Renal cortical epithelial cell (primary cell): ENCODE measurements at places on chromosomes 2 and 18.

- DNase-seq, result no peak
Observed at GRCh38 chr2:10169053-10169578, 46.6 kb downstream of the RRM2 start.

DNA sequence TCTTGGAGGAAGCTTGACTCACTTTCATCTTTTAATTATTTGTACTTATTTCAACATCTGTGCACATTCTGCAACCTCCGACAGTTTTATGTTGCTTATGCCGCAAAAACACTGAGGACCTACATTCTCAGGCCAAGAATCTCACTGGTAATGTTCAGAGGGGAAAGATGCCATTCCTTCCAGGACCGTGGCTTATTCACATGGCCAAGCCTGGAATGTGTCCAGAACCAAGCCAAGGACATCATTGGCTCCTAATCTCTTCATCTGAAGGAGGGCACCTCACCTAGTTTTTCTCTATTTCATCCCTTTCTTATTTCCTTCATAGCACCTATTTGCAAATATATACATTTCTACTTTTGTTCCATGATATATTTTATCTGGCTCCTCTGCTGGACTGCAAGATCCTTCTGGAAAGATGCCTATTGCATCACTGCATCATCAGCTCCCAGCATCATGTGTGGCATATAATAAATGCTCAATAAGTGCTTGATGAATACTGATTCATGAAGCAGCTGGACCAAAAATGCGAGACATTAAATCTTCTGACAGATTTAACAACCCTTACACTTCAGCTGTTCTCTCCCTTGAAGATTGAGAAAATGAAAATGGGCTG lies 377.1 kb downstream of the TNS1 start:
- DNase-seq, result no peak

- no peak for DNase-seq
Observed at GRCh38 chr18:10319914-10320600, 134.4 kb upstream of the APCDD1 start.

GRCh38 chr18:60092073-60092472 lies 192.3 kb downstream of the PMAIP1 start:
- no peak for DNase-seq

GRCh38 chr2:107132070-107132469 lies 246.1 kb upstream of the ST6GAL2 start:
- DNase-seq, result no peak

DNA sequence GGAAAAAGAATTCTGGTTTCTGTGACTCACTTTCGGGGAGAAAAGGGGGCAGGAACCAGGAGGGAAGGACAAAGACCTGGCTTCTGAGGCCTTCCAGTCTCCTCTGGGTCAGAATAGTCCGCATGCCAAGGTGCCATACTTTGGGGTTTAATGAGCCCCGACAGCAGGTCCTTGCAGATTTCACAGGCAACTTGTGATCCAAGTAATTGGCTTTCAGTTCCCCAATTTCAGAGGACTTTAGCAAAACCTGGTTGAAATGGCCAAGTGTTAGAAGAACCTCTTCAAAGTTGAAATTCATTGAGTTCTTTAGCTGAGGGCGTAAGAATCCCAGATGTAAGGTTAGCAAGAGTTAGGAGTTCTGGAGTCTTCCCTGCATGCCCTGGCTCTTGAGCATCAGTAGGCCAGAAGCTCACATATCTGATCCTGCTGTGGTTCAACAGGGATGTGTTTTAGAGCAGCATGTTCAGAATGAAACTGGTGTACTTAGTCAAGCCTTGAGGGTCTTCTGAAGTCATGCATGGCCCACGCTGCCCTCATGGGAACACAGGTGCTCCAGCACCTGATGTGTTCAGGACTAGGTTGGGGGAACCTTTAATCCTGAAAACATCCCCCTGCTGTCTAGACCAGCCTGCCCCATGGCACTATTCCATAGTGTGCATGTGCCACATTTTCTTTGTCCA lies 143.0 kb downstream of the NUP35 start:
- no peak for DNase-seq

- DNase-seq, result no peak
Observed at GRCh38 chr18:5439986-5440696, 103.7 kb downstream of the EPB41L3 start.

DNA sequence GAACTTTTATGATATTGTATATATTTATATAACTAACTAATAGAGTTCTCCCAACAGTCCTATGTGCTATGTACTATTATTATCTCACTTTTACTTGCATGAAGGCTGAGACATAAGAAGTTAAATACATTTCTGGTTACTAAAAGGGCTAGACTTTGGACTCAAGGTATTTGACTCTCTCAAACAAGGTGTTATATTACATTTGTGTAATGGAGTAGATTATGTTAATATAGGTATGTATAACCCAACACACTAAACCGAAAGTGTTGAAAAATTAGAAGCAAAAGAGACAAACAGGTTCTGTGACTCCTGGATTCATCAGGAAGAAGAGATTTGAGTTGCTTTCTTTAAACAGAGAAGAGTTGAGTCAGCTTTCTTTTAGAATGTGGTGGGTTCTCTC lies 733.6 kb upstream of the ZEB2 start:
- DNase-seq, result no peak

- no peak for DNase-seq
Observed at GRCh38 chr2:15119722-15120175, 441.4 kb downstream of the NBAS start.

DNA sequence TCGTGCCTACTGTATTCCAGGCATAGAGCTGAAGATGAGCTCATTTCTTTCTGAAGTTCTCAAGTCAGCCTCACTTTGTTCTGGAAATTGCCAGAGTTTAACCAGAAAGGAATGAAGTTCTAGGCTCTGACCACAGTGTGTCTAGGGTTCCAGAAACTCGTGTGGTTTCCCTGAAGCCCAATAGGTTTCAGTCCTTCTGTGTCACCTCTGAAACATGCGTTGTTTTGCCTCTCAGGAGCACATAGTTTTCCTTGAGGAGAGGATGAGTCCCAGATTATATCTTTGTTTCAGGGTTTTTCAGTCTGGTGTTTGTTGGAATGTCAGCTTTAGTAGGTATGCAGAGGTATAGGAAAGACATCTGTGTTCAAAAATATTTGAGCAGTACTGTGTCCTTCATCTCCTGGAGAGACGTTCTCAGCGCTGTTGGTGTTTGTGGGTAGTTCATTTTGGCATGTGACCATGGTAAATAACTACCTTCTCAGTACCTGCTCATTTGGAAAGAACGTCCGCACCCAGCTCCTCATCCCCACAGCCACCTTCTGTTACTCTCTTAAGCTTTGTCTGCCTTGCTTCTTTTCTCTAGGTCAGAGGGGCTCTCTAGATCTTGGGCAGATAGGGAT lies 56.6 kb downstream of the RALBP1 start:
- DNase-seq, result no peak

DNA sequence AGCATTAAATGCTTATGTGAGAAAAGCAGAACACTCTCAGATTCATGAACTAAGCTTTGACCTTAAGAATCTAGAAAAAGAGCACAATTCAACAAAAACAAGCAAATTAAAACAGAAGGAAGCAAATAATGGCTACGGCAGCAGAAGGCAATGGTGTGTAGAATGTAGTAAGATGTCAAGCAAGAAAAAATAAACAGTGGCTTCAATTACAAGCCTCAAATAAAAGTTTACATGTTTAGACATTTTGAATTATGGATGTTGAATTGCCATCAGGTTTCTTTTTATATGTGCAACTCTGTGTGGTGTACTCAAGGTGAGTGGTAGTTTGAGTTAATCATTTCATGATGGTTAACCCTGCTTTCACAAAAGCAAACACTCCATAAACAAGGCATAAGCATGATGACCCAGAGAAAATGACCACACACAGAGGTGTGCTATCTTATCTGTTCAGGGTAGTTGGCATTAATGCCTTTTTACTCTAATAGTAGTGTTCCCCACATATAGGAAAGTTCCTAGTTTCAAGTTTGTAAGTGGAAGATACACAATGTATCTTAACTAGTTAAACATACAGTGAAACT lies 207.1 kb downstream of the FIGN start:
- peak; percentile 68 for DNase-seq

DNA sequence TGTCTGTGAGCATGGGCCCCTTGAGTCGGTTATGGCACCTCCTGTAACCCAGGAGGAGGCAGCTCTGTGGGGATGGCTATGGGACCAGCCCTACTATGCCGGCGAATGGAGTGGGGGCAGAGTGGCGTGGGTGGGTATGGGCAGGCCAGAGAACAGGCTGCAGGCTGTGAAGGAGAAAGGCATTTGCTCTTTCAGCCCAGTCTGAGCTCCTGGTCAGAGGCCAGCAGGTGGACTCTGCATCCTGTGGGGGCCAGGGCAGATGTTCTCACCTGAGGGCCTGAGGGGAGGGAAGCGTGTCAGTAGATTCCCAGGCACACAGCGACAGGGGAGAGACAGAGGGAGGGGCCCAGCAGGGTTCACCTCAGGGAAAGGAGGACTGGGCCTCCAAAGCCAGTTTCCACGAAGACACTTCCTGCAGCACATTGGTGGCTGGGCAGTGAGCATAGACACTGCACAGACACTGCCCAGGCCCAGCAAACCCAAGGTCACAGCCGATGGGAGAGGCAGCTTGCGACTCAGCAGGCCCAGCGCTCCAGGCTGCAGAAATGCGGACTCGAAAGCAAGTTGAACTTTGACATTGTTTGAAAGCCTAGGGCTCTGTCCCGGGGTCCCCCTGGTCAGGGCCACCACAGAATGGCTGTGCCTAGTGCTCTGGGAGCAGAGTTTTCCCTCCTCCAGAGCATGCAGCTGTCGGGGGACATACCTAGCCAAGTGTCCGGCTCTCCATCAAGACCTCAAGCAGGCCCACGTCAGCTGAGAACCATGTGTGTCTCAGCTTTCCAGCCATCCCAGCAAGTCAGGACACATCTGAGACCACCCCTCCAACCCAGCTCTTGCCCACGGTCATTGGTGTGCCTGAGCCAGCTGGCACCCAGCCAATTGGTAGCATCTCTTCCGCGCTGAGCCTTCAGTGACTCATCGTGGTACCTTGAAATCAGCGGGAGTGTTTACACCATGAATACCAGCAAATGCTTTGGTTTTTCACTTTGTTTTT lies 53.8 kb downstream of the TGOLN2 start:
- DNase-seq, result no peak

DNA sequence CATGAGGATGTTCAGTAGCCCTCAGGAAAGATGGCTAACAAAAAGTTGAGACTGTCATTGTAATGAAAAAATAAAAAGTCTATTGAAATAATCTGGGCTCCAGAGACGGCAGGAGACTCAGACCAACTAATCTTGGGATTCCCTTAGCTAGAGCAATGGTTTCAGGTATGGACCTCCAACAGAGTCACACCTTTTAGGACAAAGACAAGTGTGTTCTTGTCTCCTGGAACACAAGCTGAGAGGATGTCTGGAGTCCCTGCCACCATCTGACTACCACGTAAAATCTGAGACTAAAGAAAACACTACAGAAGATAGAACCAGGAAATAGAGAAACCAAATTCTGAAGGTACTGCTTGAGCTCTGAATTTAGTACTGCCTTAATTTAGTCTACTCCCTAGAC lies 103.3 kb upstream of the RBBP8 start:
- no peak for DNase-seq

GRCh38 chr2:73823916-73824523 lies 4.7 kb upstream of the STAMBP start:
- peak; percentile 85 for DNase-seq

DNA sequence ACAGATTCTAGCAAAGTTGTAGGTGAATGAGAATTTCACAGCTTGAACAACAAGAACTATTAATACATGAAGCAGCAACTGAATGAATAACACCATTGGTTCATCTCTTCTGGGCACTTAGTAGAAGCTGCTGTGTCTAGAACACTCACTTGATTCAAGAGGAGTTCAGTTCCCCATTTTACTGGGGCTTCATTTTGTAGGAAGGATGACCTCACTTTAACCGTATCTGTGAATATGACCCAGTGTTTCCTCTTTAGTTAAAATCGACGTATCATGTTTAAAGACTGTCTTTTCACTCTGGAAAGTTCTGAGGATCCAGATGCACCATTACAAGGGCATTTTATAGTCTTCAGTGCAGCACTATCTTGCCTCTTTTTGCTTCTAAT lies 47.8 kb downstream of the LRRTM1 start:
- DNase-seq, result no peak

DNA sequence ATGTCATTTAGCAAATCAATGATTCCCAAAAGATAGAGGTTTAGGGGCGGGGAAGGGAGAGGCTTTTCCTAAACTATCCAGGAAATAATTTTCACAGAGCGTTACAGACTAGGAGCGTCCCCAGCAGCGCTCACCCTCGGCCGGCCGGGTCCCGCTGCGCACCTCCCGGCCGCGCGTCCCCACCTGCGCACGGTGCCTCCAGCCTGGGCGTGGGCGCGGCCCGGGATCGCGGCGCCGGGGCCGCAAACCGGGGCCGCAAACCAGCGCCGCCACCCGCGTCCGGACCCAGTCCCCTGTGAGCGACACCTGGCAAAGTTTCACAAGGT lies 684 bp upstream of the ZCCHC2 start:
- DNase-seq, result no peak

GRCh38 chr2:234075947-234076346 lies 25.4 kb downstream of the SPP2 start:
- DNase-seq, result no peak

DNA sequence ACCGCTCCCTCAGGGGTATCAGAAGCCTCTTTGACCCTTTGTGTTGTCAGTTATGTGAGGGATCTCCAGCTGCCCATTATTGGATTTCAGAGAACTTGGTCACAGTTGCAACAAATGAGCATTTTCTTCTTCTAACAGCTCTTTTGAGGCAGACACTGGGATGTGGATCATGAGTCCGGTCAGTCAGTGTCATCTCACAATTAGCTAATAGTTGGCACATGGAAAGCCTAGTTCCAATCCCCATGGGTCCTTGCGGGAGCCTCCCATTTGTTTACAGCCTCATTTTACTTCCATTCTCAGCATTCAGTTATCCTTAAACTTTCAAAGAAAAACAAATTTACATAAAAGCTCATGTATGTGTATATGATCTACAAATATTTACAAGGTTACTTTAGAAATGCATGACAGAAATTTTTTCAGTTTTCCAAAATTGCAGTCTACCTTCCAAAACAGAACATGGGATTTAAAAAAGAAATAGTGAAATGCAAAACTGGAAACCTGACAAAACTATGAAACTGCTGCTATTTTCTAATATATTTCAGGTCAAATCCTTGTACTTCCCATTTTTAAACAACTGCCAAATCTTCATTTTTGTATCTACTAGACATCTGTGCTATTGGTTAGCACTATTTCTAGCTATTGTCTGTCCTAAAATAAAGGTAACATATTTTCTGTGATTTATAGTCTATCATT lies 547.1 kb upstream of the ZEB2 start:
- DNase-seq, result no peak

- no peak for DNase-seq
Observed at GRCh38 chr2:169343202-169343601, 19.1 kb downstream of the LRP2 start.

- peak; percentile 58 for DNase-seq
Observed at GRCh38 chr2:28588292-28588670, 92.4 kb downstream of the PLB1 start.

- DNase-seq, result no peak
Observed at GRCh38 chr2:128325611-128326181, 7.0 kb upstream of the HS6ST1 start.

GRCh38 chr2:104472076-104472475 lies 381.8 kb upstream of the POU3F3 start:
- DNase-seq, result no peak

- peak; percentile 55 for DNase-seq
Observed at GRCh38 chr2:73408198-73408597, 22.6 kb downstream of the ALMS1 start.
